ENCODE measurements at places on chromosomes 4 and X.

GRCh38 chr4:38281371-38282071 is 321.3 kb downstream of the PTTG2 start:
- DNase-seq: no peak

DNA sequence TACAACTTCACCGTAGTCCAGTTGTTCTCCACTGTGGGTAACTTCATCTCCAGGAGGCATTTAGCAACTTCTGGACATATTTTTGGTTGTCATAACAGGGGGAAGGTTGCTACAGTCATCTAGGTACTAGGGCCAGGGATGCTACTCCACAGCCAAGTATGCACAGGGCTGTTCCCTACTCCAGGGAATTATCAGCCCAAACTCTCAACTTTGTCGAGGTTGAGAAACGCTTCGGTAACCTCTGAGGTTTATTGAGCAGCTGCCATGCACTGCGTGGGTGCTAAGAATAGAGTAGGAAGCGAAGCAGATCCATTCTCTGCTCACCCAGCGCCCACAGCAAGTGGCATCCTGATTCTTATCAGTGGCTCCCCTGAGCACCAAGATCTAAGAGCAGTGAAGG is 8.2 kb downstream of the FGFBP1 start:
- DNase-seq: no peak

GRCh38 chr4:99402765-99403164 is 32.4 kb downstream of the ADH7 start:
- no peak for DNase-seq

DNA sequence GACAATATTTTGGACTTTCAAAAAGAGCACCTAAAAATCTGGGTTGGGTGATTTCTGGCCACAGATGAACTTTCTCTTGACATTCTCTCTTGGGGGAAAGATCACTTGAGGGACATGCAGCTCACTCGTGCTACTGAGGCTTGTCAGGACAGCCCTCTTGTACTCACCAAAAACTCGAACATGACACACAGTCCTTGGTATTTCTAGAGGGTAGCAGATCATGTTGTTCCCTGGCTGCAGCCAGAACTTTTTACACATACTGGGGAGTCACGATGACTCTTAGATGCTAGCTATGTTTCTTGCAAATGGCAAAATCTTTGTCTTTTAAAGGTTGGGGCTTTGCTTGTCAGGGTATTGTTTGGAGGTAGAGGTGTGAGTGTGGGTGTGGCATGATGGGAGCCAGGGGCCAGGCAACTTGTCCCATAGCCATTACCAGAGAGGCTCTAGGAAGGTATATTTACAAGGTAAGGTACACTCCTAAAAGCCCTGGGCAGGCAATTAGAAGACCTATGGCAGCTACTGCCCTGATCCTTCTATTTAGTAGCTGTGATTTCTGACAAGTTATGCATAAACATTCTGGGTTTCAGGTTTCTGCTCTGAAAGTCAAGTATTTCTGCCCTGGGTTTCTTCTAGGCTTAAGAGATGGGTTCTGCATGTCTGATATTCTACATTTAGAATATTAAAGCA is 241.7 kb upstream of the TLL1 start:
- no peak for DNase-seq

DNA sequence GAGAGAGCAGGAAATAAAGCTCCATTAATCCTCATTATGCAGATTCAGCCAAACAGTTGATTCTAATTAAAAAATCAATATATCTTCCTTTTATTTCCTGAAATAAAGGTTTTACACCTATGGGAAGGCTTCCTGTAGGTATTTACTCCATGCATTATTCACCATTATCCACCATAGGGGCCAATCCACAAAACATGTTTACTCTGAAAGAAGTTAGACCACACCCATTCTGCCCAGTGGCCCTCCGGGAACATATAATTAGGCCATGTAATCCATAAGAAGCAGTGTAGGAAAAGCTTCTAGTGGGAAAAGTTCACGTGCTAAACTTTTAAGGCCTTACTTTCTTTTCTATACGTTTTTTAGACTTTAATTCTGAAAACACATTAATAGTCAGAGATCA is 57.7 kb downstream of the SAT1 start:
- DNase-seq: no peak

- DNase-seq: no peak
Measured at GRCh38 chr4:113455061-113455460, 306.5 kb downstream of the CAMK2D start.

DNA sequence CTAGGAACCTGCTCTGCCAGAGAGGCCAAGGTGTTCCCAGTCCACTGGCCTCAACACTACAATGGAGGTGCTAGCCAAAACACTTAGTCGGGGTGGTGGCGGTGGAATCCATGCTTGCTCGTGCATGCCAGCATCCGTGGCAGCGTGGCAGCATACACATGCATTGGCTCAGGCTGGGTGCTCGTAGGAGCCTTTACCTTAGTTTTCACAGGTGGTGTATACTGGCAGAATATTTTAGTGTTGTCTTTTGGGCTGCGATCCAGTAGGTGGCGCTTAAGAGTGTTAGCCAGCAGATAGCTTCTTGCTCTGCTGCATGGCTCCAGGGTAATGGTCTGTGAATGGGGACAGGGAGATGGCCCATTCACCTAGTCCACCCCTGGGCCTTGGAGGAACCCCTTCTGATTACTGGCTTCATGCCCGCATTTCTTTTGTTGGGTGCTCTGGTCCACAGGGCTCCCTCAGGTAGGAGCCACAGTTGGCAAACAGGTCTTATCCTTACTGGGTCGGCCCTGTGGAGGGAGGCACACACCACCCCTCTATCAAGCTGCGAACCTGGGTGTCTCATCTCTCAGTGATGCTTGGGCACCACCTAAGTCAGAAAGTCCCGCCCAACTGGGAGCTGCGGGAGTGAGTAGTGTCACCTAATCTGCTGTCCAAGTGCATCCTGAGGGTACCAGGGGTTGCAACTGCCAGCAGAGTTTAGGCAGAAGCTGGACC is 40.0 kb downstream of the RIPPLY1 start:
- DNase-seq: no peak

- peak; percentile 68 for DNase-seq
Measured at GRCh38 chr4:25913056-25913850, 767 bp upstream of the SMIM20 start.

DNA sequence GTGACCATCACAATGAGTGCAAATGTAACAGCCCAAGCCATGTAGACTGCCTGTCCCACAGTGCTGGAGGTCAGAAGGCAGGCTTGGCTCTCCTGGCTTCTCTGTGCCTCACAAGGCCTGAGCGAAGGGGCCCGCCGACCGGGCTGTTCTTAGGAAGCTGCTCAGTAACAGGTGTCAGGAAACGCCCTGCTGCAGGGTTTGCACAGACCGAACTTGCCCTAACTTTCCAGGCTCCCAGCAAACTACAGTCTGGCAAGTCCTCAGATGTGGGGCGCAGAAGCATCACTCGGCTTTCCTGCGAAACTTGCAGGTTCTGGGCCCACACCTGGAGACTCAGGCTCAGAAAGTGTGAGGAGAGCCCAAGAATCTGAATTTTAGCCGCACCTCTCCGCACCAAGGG is 87.6 kb downstream of the CRMP1 start:
- DNase-seq: no peak

DNA sequence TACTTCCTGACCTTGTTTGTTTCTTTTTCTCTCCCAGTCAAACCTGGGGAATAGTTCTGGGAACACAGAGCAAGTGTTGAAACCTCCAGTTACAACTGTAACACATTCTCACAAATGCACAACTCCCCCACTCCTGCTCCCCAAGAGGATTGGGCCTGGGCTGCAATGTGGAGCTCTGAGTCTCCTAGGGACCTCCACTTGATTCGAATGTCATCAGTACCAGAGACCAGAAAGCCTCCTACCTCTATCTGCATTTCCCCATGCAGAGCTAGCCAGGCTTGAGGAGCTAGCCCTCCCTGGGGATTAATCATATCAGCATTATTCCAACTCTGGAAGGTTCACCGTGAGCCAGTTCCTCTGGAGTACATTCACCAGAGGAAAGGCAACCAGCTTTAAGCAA is 41.7 kb upstream of the CITED1 start:
- no peak for DNase-seq

DNA sequence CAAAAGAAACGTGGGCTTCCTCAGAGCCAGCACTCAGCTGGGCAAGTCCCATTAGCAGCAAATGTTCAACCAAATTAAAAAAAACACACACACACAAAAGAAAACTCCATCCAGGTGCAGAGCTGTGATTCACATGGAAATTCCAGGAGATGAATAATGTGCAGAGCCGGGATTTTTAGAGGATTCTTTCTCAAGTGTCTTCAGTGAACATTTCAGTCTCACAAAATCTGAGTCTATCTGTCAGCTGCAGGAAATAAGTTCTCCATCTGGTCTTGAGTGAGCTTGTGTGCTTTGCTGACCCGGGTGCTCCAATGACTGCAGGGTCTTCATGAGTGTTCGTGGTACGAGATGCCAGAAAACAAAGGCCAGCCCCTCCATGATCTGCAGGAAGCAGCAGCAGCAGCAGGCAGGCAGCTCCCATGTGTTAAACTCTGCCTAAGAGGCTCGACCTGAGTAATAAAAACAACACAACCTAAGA is 44.3 kb downstream of the RASGEF1B start:
- no peak for DNase-seq

DNA sequence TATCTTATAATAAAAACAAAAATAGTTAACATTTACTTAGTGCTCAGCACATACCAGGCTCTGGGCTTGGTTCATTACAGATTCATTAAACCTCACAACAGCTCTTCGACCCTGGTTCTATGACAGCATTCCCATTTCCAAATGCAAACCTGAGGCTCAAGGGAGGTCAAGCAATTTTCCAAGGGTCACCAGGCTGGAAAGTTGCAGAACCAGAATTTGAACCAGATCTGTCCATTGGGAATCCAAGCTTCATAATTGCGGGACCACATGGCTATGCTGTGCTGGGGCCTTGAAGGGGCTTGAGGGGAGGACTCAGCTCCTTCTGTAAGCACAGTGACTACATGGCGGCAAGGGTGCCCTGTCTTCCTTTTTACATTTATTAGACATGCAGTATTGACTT is 197.3 kb upstream of the LNX1 start:
- no peak for DNase-seq

DNA sequence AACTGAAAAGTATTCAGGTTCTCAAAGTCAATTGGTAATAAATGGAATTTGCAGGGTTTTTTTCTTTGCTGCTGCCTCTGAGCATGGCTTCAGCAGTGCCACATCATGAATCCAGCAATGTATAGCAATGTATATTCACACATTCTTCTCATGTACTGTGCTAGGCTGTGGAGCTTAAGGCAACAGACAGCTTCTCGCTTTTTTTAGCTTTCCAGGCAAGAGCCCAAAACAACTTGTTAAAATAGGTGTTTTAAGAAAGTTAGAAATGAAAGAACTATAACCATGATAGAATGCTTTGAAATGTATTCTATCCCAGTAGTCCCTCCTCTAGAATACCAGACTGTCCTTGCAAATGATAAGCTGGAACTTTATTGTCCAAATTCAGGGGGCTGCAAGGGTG is 30.4 kb downstream of the SMIM43 start:
- no peak for DNase-seq

GRCh38 chrX:22314692-22315091 is 42.0 kb downstream of the CBLL2 start:
- DNase-seq: no peak

DNA sequence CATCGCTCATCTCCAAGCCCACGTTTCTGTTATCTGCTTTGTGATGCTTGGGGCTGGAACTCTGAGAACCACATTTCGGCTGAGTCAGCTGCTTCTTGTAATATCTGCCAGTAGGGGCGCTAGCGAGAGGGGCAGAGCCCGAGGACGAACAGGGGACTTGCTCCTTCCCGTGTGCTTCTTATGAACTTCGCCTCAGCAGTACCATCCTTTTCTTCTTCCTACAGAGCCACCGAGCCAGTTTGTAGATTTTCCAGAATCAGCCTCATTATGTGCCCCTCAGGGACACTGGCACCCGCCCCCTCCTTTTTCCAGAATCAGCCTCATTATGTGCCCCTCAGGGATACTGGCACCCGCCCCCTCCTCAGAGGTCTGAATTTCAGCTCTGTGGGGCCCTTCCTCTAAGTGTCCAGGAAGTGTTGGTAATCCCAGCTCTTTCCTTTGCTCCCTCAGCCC is 441.7 kb upstream of the RASGEF1B start:
- no peak for DNase-seq

GRCh38 chrX:44915361-44915868 is 42.4 kb downstream of the KDM6A start:
- DNase-seq: no peak

DNA sequence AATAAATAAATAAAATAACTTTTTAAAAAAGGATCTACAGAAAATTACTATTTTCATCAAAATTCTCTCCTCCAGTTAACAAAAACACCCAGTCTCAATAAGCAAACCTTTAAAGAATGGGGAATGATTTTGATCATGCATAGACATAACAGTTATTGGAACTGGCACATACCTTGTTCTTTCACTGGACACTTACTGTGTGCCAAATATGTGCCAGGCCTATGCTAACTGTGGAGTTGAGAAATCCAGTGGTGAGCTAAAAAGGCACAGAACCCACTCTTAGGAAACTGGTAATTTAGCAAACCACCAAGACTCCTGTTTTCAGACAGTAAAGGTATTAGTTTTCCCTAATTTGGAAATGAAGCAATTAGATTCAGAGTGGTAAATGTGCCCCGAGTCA is 39.1 kb downstream of the CLOCK start:
- no peak for DNase-seq

- DNase-seq: no peak
Measured at GRCh38 chrX:8453611-8454010, 11.0 kb upstream of the VCX3B start.

- DNase-seq: no peak
Measured at GRCh38 chr4:113347245-113347644, 297.8 kb downstream of the ANK2 start.

GRCh38 chrX:78517124-78517523 is 142.0 kb downstream of the RTL3 start:
- no peak for DNase-seq

DNA sequence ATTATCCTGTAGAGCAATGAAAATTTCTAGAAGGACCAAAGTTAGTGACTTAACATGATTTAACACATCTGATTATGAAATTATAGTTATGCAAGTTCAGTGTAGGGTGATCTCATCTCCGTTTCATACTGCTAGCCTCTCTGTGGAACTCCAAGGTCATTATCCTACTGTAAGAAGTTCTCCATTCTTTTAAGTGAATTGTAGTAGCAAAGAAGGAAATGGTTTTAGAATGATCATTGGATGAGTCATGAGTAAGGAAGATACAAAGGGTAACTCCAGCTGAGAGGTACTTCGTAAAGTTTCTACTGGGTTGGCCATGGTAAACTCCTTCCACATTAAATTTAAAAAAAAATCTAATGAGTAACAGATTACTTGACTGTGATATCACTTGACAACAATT is 215.0 kb upstream of the GIMD1 start:
- DNase-seq: no peak

GRCh38 chr4:135250040-135250439 is 1048.5 kb upstream of the PABPC4L start:
- no peak for DNase-seq

GRCh38 chr4:53321984-53322289 is 43.9 kb downstream of the SCFD2 start:
- no peak for DNase-seq

- DNase-seq: no peak
Measured at GRCh38 chr4:77777135-77777807, 41.9 kb downstream of the CNOT6L start.
